Cardiac septum (tissue), 1 donor: ENCODE measurements at places on chromosomes 5 and 9.

- DNase-seq = no peak
Observed at GRCh38 chr9:3125602-3126405, 281.9 kb upstream of the PUM3 start.

- no peak for DNase-seq
Observed at GRCh38 chr9:111630964-111631213, 245 bp upstream of the DNAJC25 start.

DNA sequence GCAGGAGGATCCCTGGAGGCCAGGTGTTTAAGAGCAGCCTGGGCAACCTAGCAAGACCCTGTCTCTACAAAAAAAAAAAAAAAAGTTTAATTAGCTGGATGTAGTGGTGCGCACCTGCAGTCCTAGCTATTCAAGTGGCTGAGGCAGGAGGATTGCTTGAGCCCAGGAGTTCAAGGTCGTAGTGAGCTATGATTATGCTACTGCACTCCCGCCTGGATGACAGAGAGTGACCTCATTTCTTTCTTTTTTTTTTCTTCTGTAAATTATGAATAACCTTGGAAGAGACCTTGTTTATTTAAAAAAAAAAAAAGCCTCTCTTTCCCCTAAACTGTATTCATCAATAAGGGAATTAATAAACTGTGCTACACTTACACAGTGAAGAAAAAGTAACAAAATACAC, 43.6 kb upstream of the SLC30A5 start:
- no peak for DNase-seq

DNA sequence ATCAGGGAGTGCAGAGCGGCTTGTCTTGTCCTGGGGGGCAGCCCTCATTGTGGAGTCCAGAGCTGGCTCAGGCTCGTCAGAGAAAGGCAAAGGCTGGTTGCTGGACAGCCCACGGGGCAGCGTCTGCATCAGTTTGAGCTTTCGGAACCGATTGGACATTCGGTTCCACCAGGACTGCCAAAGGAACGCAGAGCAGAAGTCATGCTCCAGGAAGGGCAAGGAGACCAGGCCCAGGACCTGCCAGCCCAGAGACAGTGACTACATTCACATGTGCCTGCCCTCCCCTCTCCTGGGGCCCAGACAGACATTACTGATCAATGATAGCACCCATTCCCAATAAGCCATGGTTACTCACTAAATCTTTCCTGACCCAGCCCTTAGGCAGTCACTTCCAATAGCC, 18.1 kb downstream of the ANKS6 start:
- DNase-seq = no peak

DNA sequence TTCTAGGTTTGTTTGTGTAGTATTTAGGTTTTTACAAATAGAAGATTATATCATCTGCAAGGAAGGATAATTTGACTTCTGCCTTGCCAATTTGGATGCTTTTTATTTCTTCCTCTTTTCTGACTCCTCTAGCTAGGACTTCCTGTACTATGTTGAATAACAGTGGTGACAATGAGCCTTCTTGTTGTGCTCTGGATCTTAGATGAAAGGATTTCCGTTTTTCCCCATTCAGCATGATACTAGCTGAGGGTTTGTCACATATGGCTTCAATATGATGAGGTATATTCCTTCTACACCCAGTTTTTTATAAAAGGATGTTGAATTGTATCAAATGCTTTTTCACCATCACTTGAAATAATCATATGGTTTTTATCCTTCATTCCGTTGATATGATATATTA, 101.4 kb downstream of the FBXO4 start:
- DNase-seq = no peak

DNA sequence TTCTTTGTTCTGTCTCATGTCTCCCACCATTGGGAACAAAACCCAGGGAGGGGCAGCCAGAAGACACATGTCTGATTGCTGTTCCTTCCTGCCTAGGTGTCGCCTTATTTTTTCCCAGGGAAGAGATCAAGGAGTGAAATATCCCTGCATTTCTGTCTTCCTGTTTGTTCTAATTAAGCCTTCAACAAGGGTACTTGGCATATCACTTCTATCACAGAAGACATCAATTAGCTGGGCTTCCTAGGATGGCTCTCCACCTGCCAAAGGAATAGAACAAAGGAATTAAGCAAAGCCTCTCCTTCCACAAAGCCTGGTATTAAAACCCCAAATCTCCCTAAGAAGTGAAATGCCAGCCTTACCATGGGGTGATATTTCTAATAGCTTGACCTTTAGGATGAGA, 299.5 kb upstream of the CD180 start:
- DNase-seq = no peak

DNA sequence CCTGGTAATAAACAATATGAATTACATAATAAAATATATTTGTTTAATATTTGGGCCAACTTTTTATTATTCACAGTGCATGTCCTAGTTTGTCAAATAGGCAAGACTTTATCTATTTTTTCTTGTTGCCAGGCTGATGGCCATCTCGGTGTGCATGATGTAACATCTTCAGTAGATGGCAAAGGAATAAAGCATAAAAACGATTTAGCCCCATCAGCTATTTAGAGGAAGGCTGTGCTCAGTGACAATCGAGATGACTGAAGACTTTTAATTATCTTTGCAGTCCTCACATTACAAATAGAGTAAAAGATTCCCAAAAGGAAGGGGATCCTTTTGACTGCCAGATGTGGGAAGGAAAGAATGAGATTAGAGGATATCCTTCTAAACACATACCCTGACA, 358.5 kb downstream of the PTPRD start:
- no peak for DNase-seq

- DNase-seq = peak; percentile 17
Observed at GRCh38 chr9:129390541-129390940, 212.5 kb upstream of the IER5L start.

DNA sequence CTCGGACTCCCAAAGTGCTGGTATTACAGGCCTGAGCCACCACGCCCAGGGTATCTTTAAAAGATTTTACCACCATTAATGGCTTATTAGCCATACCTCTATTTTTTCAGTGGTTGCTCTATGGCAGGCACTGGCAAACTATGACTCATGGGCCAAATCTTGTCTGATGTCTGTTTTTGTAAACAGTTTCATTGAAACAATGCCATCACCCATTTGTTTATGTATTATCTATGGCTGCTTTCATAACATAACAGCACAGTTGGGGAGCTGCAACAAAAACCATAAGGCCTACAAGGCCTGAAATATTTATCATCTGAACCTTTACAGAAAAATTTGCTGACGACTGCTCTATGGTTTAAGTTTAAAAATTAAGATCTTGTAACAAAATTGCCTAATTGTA, 66.8 kb downstream of the SLC38A9 start:
- no peak for DNase-seq
